Choroid plexus epithelial cell (primary cell): ENCODE measurements at places on chromosomes 11 and 22.

GRCh38 chr22:32545801-32546200, 71.2 kb downstream of the FBXO7 start:
- peak; percentile 22 for DNase-seq

- no peak for DNase-seq
Observed at GRCh38 chr22:42180349-42180842, 49.8 kb upstream of the CYP2D6 start.

DNA sequence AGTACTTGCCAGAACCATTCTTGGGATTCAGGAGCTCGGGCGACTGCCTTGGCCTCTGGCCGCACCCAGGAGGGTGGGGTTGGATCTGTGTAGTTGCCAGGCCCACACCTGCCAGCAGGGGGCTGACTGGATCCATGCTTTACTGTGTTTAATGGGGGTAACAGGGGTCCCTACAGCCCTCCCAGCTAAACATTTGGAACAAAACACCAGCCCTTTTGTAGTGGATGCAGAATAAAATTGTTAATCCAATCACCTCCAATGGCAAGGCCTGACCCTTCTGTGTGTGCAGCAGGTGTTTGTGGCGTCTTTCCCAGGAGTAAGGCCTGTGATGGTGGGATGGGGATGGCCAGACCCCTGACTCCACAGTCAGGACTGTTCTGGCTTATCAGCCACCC, 22.5 kb downstream of the SUN2 start:
- peak; percentile 40 for DNase-seq

DNA sequence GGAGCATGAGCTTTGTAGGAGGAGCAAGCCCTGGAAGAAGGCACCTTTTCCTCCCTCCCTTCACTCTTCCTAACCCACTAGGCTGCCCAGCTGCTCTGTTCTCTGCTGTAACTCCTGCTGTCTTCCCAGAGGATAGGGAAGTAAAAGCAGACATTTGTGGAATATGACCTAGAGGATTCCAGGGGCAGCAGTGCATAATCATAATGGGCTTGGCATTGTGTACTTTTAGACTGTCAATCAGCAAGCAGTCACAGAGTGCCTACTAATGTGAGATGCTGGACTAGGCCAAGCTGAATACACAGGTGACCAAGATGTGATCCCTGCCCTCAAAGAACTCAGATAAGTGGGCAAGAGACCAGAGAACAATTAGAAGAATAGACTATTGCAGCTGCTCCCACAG, 133.0 kb downstream of the NAV2 start:
- DNase-seq, result no peak

- no peak for DNase-seq
Observed at GRCh38 chr11:129163714-129164164, 28.4 kb downstream of the ARHGAP32 start.

GRCh38 chr11:60932605-60933356, 8.5 kb downstream of the TMEM132A start:
- DNase-seq, result peak; percentile 79
